ENCODE measurements at places on chromosomes 5 and 9.

- no peak for DNase-seq
These were observed 7.3 kb downstream of the PITX1 start for GRCh38 chr5:135026645-135027265.

DNA sequence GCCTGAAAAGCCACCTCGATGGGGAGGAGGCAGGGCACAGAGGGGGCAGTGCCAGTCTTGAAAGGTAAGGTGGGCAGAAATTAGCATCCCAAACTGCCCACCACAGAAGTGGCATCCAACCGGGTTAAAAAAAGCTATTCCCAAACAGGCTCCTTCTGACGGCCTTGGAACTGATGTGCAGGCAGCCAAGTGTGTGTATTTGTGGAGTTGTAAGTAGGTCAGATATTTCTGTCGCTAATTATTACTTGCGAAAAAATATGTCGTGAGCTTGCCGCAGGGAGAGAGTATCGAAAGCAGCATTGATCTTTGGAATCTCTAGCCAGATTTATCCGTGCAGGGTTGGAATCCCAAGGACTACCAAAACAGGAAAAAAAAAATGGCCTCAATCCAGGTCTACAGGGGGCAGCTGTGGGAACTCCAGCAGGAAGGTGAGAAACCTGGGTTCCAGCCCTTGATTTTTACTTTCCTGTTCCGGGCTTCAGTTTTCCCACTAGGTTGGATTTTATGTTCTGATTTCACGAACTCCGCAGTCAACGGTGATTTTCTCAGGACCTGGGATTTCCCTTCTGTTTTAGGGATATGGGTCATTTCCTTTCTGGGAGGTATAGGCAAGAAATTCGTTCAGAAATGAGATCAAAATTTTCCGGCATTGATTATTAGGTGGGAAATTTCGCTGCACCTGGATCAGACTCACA, 200.8 kb downstream of the RGS3 start:
- no peak for DNase-seq

DNA sequence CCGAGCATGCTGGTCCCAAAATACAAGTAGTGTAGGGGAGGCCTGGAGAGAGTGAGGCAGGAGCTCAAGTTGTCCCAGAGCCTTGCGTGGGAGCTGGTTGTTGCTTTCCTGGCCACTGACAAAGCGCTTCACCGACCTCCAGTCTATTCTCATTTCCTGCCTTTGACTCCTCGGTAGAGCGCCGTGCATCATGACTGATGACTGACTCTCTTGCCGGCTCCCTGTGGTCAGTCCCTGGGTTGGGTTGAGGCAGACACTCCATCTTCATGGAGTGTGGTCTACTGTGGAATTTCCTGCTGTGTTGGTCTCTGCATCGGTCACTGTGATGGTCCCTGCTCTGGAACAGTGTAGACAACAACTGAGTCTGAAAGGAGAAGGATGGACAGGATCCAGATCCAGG, 175.1 kb upstream of the S1PR3 start:
- no peak for DNase-seq

GRCh38 chr5:160492565-160492964, 70.9 kb downstream of the PTTG1 start:
- no peak for DNase-seq

GRCh38 chr5:61904730-61905129, 401.3 kb upstream of the KIF2A start:
- DNase-seq = no peak

DNA sequence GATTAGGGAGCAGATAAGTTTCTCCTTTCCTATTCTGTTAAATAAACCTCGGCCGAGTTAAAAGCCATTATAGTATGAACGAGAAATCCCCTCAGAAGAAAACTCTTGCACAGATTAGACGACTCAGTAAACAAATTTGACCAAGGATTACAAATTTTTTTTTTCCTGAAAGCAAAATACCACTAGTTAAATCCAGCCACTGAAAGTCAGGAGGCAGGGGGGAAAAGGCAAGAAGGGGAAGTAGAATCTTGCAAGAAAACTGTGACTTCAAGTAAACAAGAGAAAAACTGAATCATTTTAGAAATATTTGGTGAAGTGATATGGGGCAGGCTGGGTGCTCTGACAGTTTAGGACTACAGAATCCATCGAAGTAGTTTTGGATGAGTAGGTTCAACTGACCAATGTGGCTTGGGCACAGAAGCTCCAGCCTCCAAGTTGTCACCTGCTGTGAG, 251.0 kb downstream of the DENND1A start:
- DNase-seq = no peak

DNA sequence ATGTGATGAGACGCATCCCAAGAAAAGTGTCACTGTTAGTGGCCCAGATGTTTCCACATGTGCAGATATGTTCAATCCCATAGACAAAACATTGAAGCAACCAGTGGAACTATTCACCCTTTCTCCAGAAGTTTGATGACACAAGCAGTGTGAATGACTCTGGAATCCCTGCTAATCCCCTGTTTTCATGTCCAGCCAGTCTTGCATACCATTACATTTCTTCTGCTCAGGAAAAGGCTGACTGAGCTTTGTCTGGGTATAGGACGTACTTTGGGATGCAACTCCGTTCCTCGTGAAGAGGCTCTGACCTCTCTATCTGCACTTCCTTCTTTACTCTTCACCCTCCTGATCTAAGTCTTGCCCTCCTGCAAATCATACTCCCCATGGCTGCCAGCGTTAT, 172.4 kb downstream of the NTRK2 start:
- no peak for DNase-seq

GRCh38 chr9:112846528-112847488, 43.9 kb downstream of the SLC46A2 start:
- DNase-seq = no peak

DNA sequence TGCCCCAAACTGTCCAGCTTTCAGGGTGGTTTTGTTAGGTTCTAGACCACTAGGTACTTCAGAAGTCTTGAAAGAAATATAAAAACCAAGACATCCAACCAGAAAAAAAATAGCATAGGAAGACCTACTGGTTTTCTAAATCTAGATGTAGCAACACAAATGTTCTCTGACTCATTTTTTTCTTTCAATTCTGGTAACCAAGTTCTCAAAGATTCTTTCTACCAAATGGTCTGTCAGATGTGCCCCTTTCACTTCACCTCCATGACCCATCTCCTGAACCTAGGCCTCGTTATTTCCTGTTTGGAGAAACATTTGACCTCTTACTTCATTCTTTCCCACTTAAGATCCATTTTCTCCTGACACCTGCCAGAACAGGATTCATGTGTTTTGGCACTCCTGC, 355.3 kb downstream of the KIAA0825 start:
- DNase-seq = no peak

DNA sequence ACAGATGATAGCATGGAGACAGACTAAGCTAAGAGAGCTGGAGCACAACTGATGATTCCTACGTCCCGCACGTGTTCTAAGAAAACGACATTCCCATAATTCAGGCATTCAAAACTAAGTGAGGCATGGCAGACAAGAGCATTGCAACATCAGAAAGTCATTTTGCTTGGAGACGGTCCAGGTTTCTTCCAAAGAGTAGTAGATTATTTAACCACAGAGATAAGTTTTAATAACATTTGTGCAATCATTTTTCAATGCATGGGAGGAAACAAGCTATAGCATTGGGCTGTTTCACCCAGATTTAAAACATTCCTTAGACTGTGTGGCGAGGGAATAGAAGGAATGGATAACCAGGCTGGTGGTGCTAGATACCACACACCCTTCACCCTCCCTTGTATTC, 117.2 kb downstream of the APBA1 start:
- no peak for DNase-seq
